ENCODE measurements at places on chromosomes 4 and X.

DNA sequence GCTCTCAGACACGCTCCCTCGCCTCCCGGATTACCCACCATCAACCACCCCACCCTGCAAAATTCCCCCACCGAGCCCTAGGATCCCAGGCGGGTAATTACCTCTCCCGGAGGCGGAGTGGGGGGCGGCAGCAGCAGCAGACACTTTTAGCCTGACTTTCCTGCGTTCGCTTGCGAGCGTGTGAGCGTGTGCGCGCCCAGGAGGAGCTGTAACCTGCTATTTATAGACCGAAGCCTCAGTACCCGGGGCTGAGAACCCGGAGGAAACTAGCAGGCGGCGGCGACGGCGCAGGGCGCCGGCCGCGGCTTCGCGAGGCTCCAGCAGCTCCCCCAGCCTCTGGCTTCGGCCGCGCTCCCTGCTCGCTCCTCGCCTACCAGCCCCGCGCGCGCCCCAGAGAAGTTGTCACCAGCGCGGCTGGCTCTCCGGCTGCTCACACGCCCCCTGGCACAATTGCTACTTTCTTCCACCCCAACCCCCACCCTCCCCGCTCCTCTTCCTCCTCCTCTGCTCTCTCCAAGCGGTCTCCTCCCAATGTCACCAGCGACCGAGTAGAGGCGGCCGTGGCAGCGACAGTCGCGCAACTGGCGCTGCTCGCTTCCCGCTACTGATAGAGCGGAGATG lies at the start of gene INPP4B:
INPP4B (minus strand) TSS at position 194 of the 621 bp plus-strand sequence.
- DNase-seq = no peak

- DNase-seq = no peak
Observed at GRCh38 chr4:26260571-26260970, 60.2 kb upstream of the RBPJ start.

DNA sequence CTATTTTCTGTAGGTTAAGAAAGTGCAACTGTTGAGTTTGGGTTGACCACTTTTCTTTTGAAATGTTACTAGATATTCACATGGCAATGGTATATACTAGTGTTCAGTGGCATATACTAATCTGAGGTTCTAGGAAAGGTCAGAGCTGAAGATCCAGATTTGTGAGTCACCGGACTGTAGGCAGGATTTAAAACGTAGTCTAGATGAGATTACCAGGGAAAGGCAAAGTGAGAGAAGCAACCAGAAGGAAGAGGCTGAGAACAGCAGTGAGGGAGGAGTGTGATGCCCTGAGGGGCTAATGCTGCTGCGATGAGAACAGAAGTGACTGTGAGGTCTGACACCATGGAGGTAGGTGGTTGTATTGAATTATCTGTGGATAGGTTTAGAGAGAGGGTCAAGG lies 9.7 kb upstream of the PLA2G12A start:
- no peak for DNase-seq

DNA sequence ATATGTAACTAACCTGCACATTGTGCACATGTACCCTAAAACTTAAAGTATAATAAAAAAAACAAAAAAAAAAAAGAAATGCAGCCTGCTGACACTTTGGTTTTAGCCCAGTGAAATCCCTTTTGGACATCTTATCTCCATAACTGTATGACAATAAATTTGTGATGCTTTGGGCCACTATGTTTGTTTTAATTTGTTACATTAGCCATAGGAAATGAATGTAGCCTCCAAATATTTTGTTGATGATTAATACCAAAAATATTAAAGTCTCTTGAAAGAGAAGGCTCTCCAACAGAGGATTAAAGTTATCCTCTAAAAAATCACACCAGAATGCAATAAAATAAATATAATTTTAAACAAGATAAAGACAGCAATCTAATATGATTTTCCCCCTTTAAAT lies 852.7 kb upstream of the SLIT2 start:
- no peak for DNase-seq

DNA sequence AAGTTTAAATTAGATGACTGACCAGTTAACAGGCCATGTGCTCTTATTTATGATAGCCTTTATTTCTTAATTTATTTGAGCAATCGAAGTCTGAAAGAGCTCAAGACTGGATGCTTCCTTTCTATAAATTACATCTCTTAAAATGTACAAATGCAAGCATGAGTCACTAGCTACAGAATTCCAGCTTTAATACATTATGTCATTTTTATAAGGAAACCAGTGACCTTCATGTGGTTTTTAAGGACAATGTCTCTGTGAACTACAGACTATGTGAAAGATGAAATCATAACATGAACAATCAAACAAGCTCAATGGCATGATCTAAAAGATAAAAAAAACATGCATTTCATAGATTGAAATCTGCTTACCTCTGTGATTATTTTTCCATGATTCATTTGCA lies 15.4 kb downstream of the HTR2C start:
- DNase-seq = no peak

DNA sequence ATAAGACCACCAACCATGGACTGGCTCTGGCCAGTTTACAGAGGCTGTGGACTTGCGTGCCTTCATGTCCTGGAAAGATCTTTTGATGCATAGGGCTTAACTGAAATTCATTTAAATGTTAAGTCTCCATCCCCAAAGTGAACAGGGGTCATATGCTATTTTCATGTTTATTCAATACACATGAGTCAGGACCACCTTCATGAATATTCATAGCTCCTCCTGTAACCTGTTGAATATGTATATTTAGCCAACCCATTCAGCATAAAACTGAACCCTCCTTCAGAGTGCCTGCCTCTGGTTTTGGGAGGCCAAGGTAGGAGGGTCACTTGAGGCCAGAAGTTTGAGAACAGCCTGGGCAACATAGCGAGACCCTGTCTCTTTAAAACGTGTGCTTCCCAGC lies 7.1 kb downstream of the CTPS2 start:
- no peak for DNase-seq

Measured in GM12891 (cell line).